Urothelium cell line (cell line): ENCODE measurements at places on chromosomes 11 and 22.

DNA sequence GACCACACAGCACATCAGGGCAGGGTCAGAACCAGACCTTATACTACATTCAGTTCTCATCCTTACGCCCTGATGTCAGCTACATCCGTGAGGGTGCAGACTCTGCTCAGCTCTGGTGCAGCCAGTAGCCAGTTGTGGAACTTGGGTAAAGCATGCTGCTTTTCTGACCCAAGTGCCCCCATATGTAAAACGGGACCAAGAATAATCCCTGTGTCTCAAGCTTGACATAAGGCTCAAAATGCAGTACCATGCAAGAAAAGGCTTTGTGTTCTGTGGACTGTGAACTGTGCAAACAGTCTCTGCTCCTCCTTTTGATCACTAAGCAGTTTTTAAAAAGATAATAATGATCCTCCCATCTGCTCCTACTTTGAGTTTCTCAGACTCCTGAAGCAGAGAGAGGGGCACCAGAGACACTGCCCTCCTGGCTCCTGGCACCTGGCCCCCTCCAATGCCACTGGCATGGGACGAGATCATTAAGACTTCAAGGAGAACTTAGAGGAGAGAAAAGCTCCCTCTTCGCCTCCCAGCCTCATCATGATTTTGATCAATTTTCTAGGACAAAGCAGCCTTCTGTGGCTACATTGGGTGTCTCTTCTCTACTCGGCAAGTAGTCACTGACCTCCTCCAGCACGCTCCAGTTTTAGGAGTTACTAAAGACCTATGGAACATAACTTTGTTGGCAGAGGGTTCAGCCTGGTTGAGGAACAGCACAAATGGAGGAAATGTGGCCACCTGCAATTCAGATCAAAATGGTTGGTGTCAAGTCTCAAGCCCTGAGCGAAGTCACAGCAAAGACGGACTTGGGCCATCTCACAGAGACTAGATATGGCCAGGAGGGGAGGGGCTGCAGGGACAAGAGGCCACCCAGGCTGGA lies 23.9 kb downstream of the IL10RA start:
- no peak for DNase-seq

DNA sequence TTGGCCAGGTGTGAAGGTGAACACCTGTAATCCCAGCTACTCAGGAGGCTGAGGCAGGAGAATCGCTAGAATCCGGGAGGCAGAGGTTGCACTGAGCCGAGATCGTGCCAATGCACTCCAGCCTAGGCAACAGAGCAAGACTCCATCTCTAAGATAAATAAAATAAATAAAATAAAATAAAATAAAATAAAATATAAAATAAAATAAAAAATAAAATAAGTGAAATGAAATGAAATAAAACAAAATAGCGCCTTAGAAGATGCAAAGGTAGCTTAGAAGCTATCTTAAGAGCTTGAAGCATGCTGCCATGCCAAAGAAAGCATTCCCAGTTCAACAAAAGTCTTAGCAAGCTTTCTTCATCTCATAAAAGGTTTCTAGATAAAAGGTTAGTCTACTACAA lies 6.9 kb upstream of the APOBEC3C start:
- DNase-seq, result no peak

DNA sequence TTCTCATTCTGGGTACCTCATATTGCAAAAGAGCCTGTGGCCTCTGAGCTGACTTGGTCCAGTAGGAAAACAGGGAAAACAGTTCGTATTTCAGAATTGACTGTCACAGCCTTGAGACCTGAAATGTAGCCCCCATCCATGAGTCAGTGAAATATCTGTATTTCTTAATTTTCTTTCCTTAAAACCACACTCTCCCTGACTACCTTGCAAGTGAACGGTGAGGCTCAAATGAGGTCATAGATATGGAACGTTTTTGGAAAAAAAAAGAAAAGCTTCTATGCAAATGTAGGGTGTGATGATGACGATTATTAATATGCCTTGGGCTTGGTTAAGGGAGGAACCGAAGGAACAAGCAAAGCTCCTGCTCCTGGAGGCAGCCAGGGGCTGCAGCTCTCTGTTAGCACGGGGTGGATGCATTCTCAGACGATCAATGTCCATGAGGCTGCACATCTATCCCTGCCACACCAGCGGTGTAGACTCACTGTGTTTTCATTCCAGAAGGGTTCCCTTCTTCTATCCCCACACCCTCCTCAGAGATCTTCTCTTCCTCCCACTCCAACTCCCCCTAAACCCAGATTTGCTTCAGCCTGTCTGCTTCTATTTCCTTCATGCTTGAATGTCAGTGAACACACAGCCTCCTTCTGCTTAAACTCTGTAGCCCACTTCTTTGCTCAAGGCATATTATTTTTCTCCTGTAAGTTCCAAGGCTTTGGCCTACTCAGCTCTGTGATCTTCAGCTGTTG lies 29.2 kb upstream of the SCN3B start:
- no peak for DNase-seq

DNA sequence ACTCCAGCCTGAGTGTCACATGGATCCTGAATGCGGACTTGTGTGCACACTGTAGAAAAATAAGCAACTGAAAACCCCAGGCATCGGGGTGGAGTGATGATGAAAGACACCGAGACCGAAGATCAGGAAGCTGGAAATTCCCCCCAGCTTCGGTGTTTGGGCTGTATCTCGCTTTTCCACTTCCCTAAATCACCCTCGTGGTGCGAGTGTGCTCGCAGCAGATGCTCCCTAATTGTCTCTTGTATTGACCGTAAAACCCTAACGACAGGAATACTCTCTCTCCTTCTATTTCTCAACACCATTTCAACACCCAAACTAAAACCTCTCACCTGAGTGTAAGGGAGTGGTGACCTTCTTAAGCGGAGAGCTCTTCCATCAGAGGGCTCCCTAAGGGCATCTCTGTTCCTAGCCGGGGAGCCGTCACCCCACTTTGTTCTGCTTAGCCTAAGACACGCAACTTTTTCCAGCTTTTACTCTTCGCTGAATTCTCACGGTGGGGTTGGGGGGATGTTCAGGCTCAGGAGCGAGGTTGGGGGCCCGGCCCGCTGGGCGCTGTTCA lies 635 bp upstream of the GRK3 start:
- DNase-seq, result no peak

DNA sequence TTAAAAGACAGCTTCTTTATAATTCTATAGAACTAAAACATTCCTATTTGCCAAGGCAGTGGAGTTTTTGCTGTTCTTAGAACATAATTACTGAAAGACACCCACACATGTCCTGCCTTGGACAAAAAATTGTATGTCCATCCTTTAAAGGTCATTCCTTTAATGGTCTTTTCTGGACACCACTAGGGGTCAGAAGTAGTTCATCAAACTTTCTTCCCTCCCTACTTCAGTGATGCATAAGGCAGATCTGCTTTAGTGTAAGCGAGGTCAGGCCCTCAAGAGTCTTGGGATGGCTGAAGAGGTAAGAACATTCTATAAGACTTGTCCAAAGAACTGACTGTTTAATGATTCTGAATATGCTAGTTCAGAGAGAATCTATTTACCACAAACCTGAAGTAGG lies 4.3 kb upstream of the OR51V1 start:
- peak; percentile 47 for DNase-seq

DNA sequence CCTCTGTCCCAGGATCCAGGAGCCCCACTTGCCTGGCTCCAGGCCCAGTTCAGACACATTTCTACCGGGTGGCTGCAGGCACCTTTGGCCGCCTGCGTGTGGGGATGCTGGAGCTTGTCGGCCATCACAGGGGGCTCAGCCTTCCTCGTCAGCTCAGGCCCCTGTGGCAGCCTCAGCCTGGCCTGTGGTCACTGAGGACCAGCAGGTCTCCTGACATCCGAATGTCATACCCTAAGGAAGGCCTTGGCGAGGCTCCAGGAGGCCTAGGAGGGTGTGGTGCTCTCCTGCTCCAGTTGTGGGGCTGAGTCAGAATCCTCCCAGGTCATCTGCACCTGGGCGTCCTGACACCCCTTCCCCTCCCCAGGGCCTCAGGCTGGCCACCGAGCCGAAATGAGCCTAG lies 14.9 kb upstream of the SOX10 start:
- peak; percentile 66 for DNase-seq

- peak; percentile 56 for DNase-seq
These were observed 33.8 kb downstream of the OR2AG2 start for GRCh38 chr11:6737872-6738466.

GRCh38 chr22:20803696-20804324 lies 29.9 kb downstream of the SERPIND1 start:
- DNase-seq, result no peak

GRCh38 chr11:93757924-93758865 lies 16.7 kb downstream of the C11orf54 start:
- no peak for DNase-seq

- DNase-seq, result peak; percentile 84
These were observed 23.3 kb upstream of the PPP6R3 start for GRCh38 chr11:68436985-68437926.

DNA sequence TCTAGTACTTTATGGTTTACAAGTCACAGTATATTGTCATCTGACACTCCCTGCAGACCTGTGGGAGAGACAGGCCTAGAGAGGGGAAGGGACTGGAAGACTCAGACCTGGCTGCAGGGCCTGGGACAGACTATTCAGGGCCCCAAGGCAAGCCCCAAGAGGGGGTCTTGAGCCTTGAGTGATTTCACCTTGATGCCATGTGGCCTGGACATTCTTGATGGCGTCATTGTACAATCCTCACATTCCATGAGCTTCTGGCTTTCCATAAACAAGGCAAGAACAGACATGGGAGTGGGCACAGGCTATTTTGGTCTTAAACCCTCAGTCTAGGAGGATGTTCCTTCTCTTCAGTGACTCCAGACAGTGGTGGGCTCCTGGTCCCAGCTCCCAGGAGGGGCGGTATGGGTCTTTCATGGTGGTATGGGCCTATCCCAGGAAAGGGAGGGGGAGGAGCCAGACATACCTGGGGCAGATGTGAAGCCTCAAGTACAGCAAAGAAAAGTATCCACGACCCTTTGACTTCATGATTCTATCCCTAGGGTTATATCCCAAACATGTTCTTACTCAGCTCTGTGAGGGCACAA lies 1.8 kb upstream of the TBC1D10A start:
- DNase-seq, result no peak

GRCh38 chr11:15275141-15275540 lies 160.4 kb downstream of the INSC start:
- no peak for DNase-seq

GRCh38 chr11:135033540-135033939 lies 621.5 kb upstream of the B3GAT1 start:
- no peak for DNase-seq

GRCh38 chr11:21421711-21422329 lies 752.4 kb downstream of the NELL1 start:
- DNase-seq, result no peak

DNA sequence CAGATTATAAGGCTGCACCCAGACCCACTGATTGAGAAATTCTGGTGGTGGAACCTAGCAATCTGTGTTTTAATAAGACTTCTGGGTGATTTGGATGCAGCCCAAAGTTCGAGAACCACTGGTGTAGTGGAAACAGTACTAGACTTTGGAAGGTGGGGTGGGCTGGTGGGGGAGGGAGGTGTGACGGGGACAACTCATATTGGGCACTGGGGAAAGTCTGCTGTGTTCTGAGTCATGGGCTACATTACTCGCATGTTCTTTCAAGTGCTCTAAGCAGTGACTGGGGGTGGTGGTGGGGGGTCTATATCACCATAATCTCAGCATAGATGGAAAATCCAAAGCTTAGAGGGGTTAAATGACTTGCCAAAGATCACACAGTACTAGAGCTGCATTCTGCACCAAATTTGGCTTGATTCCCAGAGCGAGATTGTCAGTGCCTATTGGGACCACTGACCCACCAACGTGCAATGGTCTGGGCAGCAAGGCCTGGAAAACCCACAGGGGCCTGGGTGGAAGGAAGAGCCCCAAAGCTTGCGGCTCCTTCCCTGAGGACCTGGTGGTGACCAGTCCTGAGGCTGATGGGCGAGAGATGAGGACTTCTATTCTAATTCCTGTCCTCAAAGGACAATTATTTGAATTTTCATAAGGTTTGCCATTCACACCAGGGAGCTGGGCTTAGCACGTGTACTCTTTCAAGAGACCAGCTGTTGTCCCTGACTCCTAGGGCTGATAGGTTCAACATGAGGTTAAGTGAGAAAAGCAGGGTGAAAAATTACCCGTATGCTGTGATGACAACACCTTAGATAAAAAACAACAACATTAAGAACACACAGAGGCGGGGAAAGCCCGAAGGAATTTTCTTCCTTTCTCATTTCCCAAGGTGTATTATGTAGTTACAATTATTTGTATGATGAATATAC lies 77.5 kb upstream of the NARS2 start:
- DNase-seq, result no peak

GRCh38 chr11:115530752-115531151 lies 26.5 kb upstream of the CADM1 start:
- DNase-seq, result no peak

DNA sequence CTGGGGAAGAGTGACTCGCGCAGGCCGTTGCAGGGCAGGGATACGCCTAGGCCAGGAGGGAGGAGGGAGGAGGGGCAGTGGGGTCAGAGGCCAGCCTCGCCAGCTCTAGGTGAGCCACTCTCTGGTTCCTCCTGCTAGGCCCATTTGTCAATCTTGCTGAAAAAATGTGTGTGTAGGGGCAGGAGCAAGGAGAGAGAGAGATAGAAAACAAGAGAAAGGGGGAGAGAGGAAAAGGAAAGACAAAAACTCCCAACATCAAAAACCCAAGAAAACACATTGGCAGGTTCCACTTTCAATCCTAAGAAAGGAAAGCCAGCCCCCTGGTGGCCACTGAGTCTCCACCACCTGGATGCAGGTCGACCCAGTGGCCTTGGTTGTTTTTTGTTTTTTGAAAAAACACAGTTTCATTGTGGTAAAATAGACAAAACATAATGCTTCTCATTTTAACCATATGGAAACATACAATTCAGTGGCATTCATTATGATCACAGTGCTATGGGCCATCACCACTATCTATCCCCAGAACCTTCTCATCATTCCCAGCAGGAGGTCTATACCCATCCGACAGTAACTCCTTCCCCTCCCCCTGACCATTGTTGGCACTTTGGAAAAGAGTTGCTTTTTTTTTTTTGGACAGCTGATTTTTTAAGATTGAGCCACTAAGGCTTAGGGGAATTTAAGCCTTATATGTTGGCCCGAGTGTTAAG lies 10.9 kb downstream of the OMP start:
- DNase-seq, result peak; percentile 63

GRCh38 chr11:1237128-1237580 lies 14.3 kb downstream of the MUC5B start:
- DNase-seq, result no peak

DNA sequence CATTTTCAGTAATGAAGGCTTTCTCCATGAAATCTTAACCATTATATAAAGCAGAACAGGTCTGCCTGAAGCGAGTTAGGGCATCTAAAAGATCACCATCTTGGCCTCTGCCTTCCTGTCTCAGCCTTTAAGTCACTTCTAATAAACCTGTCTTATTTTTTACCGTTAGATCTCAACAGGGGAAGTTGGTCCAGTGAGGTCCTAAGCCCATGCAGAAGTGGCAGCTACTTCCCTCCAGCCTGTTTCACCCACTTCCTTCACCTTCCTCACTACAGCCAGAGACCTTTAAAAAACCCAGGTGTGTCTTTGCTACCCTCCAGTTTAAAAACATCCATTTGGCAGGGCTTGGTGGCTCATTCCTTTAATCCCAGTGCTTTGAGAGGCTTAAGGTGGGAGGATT lies 14.1 kb upstream of the LIPT2 start:
- no peak for DNase-seq

- DNase-seq, result no peak
These were observed 103.3 kb upstream of the AKIP1 start for GRCh38 chr11:8807544-8808225.
